ENCODE measurements at places on chromosomes 11 and 22.
A peak's percentile ranks its signal among the peaks of the same experiment; 100 is the strongest.

GRCh38 chr11:126310200-126310991, 6.5 kb downstream of the DCPS start:
- peak; percentile 23 for DNase-seq

GRCh38 chr11:2776351-2777061, 76.7 kb upstream of the KCNQ1OT1 start:
- no peak for DNase-seq

DNA sequence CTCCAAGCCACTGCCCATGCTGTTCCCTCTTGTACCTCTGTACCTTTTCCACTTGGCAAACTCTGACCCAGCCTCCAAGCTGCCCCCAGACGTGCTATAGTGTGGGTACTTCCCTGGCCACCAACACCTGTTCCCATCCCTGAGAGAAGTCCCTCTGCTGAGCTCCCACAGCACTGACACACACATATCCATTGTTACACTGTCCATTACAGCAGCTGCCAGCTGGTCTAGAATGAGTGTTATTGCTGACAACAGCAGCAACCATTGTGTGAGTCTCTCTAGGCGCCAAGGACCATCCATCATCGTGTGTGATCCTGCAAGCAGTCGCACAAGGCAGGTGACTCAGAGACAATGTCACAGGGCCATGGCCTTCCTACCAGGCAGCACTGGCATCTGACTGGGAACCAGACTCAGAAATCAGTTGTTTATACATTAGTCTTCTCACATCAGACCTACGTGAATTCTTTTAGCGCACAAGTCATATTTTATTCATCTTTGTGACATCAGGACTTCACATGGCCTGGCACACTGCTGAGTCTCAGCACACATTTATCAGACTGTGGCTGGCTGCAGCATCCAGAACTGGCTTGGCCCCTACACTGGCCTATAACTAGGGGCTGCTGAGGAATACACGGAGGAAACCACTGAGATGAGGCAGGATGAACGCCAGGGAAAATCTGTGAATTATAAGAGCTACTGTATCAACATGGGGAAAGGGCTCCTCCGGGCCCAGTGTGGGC, 56.4 kb downstream of the SGSM3 start:
- no peak for DNase-seq

DNA sequence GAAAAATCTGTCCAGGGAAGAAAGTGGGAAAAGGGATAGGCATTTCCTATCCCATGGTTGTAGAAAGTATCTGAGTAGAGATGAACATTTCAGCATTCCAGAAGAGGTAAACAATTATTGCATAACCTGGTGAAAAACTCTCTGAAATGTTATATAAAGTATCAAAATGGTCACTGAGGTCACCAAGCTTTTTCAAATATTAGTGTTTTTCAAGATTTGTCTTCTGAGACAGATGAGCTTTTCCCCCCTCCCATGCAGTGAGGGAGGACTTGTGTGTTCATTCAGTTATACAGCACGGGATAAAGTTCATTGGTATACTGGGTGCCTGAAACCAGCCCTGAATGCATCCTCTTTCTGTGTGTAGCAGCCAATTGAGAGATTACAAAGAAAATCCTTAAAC, 1.9 kb upstream of the DEPDC7 start:
- DNase-seq = no peak

DNA sequence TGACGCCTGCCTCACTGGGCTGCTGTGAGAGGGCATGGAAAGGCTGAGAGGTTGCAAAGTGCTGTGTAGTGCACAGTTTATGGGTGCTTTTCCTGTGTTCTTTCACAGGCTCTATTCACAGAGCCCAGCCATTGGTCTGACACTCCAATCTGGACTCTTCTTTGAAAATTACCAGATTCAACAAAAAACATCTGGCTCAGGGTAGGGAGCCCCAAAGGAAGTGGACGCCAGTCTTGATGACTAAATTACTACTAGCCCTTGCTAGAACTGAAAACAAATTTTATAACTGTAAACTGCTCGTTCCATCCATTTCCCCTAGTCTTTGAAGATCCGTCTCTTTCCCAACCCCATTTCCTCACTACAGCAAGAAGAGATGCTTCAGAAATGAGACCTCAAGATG, 178.6 kb downstream of the TENM4 start:
- no peak for DNase-seq

DNA sequence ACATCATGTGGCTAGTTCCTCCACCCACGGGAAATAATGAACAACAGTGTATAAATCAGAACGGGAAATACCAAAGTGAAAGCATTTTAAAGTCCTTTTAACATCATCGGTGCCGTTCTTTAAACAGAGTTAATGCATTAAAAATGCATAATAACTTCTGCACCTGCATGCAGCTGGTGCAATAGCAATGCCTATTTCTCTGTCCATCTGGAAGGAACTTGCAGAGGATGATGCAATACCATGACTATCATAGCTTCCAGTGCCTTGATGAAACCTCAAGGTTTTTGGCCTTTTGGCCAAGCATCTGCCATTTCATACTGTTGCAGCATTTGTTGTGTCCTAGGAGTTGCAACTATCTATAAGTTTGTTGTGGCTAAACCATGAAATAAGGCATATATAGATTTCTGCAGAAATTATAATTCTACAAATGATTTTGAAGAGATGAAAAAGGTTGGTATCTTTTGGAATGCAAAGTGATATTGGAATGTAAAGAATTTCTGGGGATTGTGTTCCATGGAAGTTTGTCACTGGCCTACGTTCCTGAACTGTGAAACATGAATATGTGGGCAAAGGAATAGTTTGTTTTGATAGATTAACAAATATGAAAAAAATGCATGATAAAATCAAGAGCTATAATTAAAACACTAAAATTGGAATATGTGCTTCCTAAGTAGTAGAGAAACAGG, 9.8 kb upstream of the EIF3F start:
- DNase-seq = no peak

DNA sequence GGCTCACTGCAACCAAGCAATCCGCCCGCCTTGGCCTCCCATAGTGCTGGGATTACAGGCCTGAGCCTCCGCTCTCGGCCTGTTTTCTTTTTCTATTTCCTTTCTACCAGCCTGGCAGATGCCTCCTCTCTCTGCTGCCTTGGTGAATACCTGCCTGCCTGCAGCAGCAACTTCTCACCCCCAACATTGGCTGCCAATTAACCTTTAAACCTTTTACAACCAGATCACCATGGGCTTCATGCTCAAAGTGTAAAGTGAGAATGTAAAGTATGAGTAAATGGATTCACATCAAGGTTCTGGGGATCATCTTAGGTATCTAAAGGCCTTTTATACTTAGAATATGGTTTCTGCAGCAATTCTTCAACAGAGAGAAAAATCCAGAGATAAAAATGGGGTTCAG, 13.0 kb upstream of the FCHSD2 start:
- DNase-seq = no peak

- DNase-seq = no peak
Observed at GRCh38 chr22:49826603-49827270, 936 bp downstream of the BRD1 start.

DNA sequence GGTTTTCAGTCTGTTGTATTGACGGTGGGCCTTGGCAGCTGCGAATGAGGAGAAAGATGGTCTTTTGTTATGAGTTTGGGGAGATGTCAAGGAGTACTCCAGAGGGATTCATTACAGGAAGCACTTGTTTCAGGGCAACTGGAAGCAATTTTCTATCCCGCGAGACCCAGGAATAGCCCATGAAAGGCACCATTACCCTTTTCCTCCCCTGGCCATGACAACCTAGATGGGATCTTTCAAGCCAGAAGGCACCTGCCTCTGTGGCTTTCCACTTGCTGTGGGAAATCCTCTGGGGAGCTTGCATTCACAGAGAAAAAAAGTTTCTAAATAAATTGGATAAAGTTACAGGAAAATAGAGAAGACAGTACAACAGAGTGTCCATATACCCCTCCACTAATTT, 2.7 kb downstream of the ZNF215 start:
- DNase-seq = no peak

- DNase-seq = no peak
Observed at GRCh38 chr11:122418032-122418431, 237.5 kb upstream of the UBASH3B start.

DNA sequence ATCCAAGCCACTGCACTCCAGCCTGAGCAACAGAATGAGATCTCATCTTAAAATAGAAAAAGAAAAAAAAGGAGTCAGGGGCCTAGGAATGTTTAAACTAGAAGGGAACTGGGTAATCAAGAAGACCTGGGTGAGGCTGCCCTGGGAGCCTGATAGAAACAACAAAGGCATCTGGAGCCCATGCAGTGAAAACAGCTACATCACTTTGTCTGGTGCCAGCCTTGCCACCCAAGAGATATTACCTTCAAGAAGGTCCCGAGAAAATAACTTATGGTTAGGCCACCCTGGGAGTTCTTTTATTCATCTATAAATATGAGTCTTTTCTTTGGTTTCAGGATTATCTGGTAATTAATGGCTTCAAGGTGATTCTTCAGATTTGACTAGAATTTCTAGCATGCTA, 412.1 kb downstream of the METTL15 start:
- no peak for DNase-seq

DNA sequence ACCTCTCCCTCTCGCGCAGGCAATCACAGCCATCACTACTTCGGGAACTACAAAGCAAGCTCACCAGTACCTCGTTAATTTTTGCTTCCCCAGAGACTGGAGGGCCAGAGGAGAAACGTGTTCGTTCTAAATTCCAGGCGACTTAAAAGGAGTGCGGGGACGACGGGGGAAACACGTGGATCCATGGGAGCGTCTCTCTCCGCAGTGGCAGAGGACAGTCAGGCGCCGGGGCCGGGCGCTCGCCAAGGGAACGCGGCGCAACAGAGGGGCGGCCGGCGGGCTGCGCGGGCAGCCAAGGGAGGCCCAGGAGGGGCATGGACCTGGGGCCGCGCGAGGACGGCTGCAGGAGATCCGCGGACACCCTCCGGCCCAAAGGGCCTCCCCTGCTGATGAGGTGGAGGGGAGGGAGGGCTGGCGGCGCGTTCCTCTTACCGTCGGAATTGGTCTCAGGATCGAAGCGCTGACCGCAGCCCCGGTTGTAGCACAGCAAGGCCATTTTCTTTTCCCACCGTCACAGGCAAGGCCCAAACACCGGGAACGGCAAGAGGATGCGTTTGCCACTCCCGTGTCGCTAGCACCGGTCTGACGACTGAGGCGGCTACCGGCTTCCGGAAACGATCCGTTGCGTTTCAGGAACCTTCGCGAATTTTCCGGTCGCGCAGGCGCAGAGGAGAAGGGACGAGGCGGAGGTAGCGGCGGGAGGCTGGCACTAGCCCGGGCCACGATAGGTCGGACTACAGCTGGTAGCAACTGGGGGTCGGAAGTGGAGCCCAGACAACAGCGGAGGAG, at the start of gene CHORDC1:
TSS of gene CHORDC1 (minus strand) at position 591 of the 789 bp plus-strand sequence. CDS start at position 496, 95 bp downstream.
- DNase-seq = peak; percentile 89

DNA sequence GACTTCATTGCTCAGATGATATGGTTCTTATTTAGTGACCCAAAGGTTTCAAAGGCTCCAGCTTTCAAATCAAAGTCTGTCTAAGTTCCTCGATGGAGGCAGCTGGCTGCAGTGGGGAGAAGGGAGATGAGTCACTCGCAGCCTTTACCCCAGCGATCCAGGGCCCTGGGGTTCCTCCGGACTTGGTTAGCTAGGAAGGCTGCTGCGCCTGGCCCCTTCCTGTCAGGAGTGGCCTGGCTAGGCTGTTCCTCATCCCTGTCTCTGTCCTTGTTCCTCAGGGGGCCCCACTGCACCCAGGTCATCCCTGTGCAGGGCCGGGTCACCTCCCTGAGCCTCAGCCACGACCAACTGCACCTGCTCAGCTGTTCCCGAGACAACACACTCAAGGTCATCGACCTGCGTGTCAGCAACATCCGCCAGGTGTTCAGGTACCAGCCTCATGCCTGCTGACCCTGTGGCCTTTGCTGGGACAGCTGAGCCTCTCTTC, 13.9 kb downstream of the ATG16L2 start:
- DNase-seq = no peak

DNA sequence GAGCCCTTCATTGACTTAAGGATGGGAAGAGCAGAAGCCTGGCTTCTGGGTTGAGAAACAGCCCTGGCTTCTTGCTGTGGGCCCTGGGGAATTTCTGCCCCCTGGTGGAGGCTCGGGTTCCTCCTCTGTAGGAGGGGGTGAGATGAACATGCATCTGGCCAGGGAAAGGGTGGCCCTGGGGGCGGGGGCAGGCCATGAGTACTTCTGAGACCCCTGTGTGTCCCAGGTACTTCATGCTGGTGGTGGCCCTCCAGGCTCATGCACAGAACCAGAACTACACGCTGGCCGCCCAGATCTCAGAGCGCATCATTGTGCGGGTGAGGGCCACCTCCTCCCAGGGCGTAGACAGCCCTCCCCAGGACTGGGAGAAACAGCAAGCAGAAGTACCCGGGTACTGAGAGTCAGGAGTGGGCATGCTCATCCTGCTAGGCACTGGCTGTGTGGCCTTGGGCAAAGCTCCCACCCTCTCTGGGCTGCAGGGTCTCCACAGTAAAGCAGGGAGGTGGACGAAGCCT, 15.8 kb downstream of the TMEM258 start:
- peak; percentile 45 for DNase-seq

DNA sequence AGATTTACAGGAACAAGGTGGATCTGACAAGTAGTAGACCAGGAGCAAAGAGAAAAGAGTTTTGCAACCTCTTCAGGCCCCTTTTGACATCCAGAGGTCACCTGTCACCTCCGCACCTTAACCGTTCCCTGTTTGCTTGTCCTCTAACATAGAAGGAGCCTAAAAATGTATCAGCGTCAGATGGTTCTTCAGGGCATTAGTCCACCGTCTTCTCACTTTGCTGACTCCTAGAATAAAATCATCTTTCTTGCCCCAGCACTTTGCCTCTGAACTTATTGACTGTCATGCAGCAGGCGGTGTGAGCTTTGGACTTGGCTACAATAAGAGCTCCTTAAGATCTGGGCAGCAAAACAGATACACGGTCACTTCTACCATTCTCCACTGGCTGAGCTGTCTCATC, 339.7 kb upstream of the B3GAT1 start:
- DNase-seq = no peak

- no peak for DNase-seq
Observed at GRCh38 chr22:37491559-37492427, 5.6 kb upstream of the MFNG start.

- DNase-seq = peak; percentile 5
Observed at GRCh38 chr11:112219476-112220232, 6.6 kb upstream of the PTS start.

- no peak for DNase-seq
Observed at GRCh38 chr22:34841331-34841771, 224.6 kb upstream of the ISX start.

- no peak for DNase-seq
Observed at GRCh38 chr11:88555018-88555828, 217.7 kb upstream of the CTSC start.

DNA sequence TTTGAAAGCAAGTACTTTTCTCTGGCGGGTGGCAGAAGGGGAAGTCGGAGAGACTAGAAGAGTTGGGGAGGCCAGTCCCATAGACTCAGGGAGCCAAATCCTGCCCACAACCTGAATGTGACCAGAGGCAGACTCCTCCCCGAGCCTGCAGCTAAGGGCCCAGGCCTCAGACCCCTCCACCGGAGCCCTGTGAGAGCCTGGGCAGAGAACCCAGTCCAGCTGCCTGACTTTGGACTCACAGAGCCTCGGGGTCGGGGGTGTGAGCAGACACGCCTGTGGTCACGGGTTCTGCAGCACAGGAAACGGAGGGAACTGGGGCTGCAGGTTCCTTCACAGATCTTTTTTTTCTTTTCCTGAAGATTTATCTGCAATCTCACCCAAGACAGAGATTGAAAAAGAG, 312.3 kb downstream of the CTTN start:
- DNase-seq = no peak

Measured in stimulated activated CD4-positive, alpha-beta T cell treated with anti-CD3 and anti-CD28 coated beads, Interleukin-1b, Interleukin-23, amount 100 ng/mL, for 1 hour (primary cell).